ENCODE measurements at places on chromosomes 4 and X. TPM values are rescaled to one million over a fixed set of nuclear protein-coding genes. Genes with fewer than 3 reads are reported as not detected.

KLHL4 gene
- total RNA-seq: 1.0 TPM

ARHGAP36 gene
- total RNA-seq: not detected

DNA sequence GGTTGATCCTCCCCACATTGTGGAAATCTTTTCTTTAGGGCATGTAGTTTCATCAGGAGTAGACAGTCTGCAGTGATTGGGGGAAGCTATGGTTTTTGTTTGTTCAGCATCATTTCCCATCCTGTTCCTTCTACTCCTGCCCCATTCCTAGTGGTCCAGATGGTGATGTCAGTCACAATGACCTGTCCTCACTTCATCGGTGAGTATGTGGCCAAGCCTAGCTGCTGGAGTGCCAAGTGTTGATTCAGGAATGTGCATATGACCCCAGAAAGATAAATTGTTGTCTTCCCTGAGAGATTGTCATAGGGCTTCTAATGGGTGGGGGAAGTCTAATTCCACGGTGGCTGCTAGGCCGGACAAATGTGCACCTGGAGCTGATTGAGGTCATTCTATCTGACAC, 130.6 kb upstream of the FAT1 start:
- peak; percentile 10 for DNase-seq

CCDC160 gene
- 0.23 TPM for total RNA-seq

- no peak for DNase-seq
Measured at GRCh38 chr4:4810092-4810774, 49.2 kb upstream of the MSX1 start.

GRCh38 chr4:84362896-84363655, 136.0 kb downstream of the NKX6-1 start:
- no peak for DNase-seq

DNA sequence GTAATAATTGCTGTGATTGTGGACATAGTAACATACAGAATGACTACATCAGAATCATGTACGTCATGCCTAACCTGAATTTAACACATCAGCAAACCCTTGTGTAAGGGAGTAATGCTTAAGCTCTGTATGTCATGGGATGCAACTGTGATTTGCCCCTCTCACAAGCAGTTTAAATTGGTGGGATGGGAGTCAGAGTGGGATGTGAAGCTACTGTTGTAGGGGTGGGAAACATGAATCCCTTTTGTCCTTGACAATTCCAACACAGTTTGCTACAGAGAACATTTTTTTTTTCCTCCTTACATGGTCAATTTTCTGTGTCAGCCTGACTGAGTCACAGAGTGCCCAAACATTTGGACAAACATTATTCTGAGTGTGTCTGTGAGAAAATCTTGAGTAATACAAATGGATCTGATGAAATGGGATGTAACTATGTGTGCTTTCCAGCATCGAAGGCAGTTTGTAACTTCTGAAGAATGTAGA, 392.8 kb downstream of the GPM6A start:
- DNase-seq: peak; percentile 90

- no peak for DNase-seq
Measured at GRCh38 chr4:153780221-153780620, 8.7 kb downstream of the SFRP2 start.

GRCh38 chrX:41055740-41056139, 29.5 kb upstream of the USP9X start:
- DNase-seq: no peak

NMU gene
- 40.2 TPM for total RNA-seq

IL21 gene
- not detected for total RNA-seq

DNA sequence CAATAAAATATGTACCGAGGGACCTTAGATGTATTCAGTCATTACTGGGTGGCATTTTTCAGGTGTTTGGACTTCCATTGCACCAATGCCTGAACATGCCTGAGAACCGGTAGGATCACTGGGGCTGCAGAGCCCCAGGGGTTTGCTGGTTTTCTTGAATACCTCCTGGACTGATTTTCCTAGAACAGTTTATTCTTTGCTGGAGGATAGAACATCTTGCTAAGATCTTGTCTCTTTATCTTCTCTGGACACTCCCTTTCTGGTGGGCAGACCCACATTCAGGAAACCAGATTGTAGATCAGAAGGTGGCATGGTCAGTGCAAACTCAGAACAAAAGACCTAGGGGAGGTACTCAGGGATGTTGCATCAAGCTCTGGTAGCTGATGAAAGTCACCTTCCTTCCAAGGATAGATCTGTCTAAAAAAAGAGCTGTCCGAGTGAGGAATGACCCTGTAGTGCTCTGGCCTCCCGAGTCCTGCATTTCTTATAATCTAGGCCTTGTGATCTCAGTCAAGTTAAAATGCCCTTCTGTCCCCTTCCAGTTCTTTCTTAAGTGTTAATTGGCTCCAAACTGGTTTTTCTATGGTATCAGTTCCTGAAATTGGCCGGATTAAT, 84.8 kb downstream of the CLDN34 start:
- no peak for DNase-seq

DNA sequence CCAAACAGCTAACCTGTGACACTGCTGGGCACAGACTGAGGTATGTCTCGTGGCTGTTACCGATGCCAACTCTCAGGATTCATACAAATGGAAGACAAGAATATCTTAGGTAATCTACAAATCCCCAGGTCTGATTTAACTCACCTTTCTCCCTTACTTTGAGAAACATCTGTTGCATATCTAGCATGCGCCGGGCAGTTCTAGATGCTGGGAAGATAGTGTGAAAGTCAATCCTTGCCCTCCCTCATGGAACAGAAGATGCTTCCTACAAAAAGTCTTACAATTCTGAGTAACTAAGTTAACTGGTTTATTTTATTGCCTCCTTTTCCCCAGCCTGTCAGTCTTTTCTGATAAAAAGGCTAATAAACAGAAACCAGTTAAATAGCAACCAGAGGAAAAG, 212.2 kb upstream of the FAT1 start:
- no peak for DNase-seq

GRCh38 chr4:101232074-101232776, 115.1 kb downstream of the PPP3CA start:
- peak; percentile 67 for DNase-seq

DNA sequence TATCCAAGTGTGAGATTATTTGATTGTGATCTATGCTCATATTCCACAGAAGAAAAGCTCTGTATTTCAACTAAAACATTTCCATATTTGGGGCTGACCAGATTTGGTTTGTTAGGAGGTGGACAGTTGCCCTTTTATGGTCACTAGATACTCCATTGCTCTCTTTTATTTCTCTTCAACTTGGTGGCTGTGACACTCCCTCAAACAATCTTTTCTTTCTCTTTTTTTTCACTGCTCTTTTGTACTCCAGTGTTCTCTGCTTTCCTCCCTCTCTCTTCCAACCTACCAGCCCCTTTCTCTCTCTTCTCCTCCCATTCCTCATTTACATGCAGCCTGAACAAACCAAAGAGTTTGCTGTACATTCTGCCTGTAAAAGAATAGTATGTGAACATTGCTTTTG, 48.8 kb downstream of the RBPJ start:
- DNase-seq: no peak

SCRG1 gene
- total RNA-seq: not detected

DNA sequence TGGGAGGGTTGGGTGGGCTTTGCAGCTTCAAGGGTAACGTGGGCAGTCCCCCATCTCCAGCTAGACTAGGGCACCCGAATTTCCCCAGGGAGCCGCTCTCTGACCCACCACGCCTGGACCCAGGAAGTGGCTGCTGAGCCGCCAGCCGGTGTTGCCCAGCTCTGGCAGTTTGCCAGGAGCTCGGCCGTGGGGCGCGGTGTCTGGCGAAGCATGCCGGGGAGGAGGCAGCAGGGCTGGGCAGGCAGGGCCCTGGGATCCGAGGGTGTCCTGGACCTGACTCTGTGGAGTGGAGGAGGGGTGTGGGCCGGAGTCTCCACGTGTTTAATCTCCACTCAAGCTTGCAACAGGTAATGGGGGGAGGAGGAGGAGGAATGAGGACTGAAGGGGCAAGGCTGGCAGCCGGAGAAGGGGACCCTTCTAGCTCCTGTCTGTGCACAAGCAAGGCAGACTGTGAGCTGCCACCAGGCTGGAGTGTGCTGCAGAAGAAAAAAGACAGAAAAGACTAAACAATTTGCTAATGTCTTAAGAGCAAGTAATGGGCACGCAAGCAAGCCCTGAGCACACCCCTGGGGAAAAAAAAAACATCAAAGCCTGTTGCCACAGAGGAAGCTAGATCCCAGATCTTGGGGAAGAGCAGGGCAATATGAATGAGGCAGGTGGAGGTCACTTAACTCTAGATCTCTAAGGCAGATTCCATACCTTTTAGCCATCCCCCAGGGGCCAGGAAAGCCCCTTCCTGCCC, 2.4 kb downstream of the LONRF3 start:
- DNase-seq: peak; percentile 70

GRCh38 chr4:21827575-21827974, 121.0 kb downstream of the KCNIP4 start:
- peak; percentile 53 for DNase-seq

SSX4B gene
- total RNA-seq: not detected

DCAF4L1 gene
- total RNA-seq: 0.63 TPM

GRCh38 chr4:15654593-15655222, 449 bp downstream of the FBXL5 start:
- peak; percentile 30 for DNase-seq

MAML3 gene
- 4.3 TPM for total RNA-seq

DNA sequence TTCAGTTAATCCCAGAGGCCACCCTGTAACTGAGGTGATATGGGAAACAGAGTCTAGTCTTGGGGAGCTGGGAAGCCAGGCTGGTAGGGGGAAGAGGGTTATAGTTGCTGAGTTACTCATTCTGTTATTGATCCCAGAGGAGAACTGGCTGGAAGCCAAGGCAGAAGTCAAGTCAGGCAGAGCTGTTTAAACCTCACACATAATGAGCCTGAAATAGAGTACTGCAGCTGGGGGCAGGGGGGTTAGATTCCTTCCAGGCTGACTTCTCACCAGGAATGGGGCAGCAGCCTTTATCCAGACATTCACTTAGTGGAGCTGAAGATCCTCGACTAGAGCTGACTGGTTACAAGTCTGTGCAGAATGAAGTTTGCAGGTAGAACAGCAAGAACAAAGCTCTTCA, 144.9 kb downstream of the C4orf33 start:
- DNase-seq: no peak

SCML1 gene
- 13.0 TPM for total RNA-seq

- no peak for DNase-seq
Measured at GRCh38 chr4:133149932-133150471, 908 bp downstream of the PCDH10 start.
